ENCODE measurements at places on chromosomes 11 and 22.

- no peak for DNase-seq
Measured at GRCh38 chr11:113840932-113841664, 34.3 kb downstream of the USP28 start.

GRCh38 chr11:119368121-119369034 lies 13.1 kb downstream of the USP2 start:
- DNase-seq, result no peak

DNA sequence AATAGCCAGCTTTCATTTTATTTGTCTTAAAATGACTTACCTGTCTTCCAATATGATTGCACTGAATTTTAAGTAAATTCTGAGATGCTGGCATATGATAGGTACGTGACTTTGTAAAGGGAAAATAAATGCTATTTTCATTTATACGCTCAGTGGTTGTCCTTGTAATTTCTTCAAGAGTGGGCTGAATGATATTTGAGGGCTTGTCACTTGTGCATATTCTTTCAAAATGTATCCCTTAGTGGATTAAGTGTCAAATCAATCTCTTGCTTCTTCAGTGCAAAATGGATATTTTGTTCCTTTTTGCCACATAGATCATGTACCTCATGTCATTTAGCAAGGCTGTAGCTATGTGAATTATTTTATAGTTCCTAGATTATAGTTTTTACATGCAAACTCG lies 56.9 kb downstream of the GAS2 start:
- DNase-seq, result no peak

GRCh38 chr11:107222916-107223460 lies 204.7 kb upstream of the GUCY1A2 start:
- no peak for DNase-seq

GRCh38 chr22:45453764-45454163 lies 40.3 kb downstream of the RIBC2 start:
- no peak for DNase-seq

DNA sequence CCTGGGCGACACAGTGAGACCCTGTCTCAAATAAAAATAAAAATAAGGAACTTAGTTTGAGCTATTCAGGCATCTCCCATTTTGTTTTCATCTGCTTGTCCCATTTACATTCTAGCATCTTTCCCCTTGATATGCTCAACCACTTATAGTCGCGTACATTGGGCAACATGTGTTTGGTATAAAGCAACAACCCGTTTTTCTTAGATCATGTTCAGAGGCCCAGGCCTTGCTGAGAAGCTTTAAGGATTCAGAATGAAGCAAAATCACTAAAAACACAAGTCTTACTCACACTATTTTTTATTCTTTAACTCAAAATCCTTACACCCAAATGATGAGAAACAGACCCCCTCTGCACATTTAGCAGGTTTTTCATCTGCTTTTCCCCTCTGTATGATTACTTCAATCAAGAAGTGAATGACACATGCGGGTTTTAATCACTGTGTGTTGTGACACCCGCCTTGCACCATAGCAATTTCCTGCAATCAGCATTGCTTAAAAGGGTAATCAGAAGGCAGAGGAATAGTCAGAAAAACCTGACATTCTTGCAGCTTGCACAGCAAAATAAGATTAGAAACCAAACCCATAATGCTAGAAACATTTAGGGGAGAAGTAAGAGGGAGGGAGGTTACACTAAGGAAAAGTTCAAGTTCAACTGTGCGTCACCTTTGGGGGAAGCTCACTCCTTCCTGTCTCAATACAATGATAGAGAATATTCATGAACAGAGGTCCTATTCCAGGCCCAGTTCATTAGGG lies 25.9 kb downstream of the ALG9 start:
- peak; percentile 62 for DNase-seq

GRCh38 chr11:100574894-100575769 lies 112.0 kb upstream of the ARHGAP42 start:
- DNase-seq, result peak; percentile 61

DNA sequence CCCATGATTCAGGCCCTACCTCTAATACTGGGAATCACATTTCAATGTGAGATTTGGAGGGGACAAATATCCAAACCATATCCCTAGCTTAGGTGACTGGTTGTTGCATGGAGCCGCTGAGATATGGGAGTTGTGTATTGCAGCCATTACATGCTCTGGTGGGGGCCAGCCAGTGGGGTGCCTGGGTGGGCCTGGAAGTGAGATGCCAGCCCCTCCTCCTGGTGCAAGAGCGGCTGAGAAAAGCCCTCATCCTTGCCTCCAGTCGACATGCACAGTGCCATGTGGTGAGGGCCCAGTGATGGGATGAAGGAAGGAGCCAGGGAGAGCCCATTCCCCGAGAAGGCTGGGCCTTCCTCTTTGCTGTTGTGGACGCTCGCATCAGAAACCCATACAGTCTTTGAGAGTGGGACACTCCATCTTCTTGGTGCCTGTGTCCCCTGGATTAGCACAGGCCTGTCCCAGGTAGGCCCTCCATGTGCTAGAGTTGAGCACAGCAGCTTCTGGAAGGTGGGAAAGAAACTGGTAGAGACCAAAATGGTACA lies 1043.0 kb downstream of the TBC1D22A start:
- DNase-seq, result no peak

DNA sequence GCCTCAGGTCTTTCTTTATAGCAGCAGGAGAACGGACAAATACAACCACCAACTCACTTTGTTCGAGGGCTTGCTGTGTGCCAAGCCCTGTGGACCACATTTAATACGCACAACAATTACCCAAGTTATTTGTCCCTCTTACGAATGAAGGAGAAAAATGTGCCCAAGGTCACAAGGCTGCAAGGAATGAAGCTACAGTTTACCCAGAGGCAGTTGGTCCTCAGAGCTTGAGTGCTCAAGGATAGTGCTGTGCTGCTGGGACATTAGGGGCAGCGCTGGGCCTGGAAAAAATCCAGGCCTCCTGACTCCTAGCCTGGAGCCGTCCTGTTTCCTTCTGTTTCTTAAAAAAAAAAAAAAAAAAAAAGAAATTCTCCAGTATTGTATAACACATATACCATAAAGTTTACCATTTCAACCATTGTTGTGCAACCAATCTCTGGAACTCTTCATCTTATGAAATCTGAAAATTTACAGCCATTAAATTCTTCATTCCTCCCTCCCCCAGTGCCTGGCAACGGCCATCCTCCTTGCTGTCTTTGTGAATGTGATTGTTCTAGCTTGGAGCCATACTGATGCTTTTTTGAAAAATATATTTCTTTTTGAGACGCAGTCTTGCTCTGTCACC lies 1.0 kb upstream of the C11orf86 start:
- DNase-seq, result no peak

DNA sequence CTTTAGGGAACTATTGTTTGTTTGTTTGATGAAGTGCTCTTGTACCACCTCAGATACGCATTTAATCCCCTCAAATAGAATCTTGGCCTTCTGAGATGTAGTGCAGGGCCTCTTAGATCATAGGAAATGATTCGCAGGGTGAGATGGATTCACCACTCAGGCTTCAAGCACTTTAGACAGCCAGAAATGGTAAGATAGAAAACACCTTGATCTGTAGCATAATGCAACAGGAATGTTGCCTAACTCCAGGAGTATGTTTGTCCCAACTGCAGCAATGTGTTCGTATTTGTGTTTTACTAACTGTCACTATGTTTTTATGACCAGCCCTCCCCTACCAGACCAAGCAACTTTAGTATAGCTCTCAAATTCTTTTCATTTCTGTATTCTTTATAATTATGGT lies 761.2 kb downstream of the NELL1 start:
- DNase-seq, result no peak

GRCh38 chr11:84870486-84870885 lies 756.7 kb downstream of the DLG2 start:
- DNase-seq, result no peak

- DNase-seq, result no peak
Measured at GRCh38 chr11:30174265-30175020, 56.4 kb upstream of the FSHB start.

DNA sequence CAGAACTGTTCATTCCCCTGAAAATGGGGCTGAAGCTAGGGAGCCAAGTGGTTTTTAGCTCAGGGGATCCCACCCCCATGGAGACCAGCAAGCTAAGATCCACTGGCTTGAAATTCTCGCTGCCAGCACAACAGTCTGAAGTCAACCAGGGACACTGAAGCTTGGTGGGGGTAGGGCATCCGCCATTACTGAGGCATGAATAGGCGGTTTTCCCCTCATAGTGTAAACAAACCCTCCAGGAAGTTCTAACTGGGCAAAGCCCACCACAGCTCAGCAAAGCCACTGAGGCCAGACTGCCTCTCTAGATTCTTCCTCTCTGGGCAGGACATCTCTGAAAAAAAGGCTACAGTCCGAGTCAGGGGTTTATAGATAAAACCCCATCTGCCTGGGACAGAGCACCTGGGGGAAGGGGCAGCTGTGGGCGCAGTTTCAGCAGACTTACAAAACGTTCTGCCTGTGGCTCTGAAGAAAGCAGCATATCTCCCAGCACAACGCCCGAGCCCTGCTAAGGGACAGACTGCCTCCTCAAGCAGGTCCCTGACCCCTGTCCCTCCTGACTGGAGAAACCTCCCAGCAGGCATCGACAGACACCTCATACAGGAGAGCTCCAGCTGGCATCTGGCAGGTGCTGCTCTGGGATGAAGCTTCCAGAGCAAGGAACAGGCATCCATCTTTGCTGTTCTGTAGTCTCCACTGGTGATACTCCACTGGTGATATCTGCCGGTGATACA lies 32.7 kb downstream of the GAB4 start:
- no peak for DNase-seq

- no peak for DNase-seq
Measured at GRCh38 chr11:116636341-116636929, 136.4 kb downstream of the BUD13 start.

DNA sequence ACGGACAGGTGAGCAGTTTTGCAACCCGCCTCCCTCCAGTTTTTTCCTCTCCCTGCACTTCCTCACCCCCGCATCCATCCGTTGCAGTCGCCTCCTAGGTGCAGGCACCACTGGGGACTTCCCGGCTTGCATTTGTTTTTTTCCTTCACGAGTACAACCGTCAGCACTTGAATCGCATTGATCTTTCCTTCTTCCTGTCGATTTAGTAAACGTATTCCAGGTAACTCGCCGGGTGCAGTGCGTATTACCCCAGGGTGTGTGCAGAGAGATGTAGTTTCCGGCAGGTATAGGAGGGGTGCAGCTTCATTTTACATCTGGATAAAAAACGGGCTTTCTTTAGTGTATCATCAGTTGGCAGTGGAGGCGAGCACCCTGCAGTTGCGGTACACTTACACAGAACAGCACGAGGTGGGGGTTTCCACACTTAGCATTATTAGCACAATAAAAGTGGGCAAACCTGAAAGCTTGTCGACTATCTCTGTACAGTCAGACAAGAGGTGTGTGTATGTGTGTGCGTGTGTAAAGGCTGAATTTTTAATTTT lies at the start of gene SORL1-AS1:
Gene SORL1-AS1 (minus strand): TSS at position 359 of the 542 bp plus-strand sequence.
- DNase-seq, result no peak

DNA sequence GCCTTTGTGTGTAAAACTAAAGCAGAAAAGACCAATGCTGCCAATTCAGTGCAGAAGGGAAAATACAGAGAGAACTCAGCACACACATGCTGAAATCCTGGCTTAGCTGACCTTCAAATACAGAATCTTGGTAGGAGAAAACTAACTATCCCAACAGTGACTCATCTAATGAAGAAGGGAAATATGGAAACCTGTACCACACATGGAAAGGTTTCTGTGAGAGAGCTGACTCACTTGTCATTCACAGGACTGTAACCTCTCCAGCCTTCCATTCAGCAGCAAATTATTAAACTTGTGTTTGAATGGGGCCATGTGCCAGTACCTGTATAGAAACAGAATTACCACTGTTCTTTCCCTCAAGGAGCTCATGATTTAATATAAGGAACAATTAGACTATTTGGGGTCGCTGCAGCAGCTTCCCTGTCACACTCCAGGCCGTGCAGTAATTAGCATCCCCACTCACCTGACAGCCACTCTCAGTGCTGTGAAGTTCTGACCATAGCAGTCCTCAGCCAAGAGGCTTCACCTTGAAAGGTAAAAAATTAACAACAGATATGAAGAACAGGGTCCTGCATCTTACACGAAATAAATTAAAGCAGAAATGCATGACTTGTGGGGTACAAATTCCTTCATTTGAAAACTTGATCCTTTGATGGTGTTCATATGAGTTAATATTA lies 53.9 kb downstream of the MSANTD4 start:
- DNase-seq, result no peak

DNA sequence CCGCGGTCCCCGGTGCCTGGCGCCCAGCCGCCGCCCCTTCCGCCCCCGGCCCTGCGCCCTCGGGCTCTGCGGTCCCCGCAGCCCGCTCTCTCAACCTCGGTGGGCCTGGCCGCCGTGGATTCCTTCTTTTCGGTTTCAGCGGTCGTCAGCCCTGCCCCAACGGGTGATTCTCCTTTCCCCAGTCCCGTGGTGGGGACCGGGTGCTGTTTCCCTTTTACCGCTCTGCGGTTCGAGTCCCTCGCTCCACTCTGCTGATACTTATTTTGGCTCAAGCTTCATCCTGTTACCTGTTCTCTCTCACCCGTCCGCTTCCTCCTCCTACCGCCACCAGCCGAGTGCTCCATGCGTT lies 494 bp downstream of the ZDHHC5 start:
- no peak for DNase-seq

- no peak for DNase-seq
Measured at GRCh38 chr11:57196596-57196995, 14.8 kb downstream of the LRRC55 start.

DNA sequence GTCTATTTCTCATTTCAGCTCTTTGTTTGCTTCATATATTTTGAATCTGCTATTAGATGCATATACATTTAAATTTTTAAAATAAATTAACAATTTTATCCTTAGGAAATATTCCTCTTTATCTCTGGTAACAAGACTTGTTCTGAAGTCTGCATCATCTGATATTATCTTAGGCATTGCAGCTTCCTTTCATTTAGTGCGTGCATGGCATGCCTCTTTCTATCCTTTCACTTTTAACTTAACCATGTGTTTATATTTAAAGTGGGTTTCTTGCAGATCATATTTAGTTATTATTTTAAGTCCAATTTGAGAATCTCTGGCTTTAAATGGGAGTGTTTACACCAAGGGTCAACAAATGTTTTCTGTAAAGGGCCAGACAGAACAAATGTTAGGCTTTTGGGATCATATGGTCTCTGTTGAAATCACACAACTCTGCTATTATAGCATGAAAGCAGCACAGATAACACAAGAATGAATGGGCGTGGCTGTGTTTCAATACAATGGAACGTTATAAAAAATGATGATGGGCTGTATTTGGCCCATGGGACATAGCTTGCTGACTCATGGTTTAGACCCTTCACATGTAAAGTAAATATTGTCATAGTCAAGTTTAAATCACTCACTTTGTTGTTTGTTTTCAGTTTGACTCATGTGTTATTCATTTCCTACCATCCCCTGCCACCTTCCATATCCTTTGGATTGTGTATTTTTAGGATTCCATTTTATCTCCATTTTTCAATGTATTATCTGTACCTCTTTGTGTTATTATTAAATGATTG lies 83.9 kb upstream of the SNX19 start:
- no peak for DNase-seq

- DNase-seq, result peak; percentile 87
Measured at GRCh38 chr11:9015677-9016076, 11.9 kb upstream of the NRIP3 start.

GRCh38 chr11:61452825-61453224 lies 22.9 kb downstream of the SDHAF2 start:
- DNase-seq, result no peak

GRCh38 chr11:1236316-1237127 lies 13.7 kb downstream of the MUC5B start:
- no peak for DNase-seq

GRCh38 chr11:87215236-87215635 lies 177.5 kb downstream of the TMEM135 start:
- no peak for DNase-seq

Measured in cardiac muscle cell (in vitro differentiated cells and primary cell).